NCI-H2029 treated with DMSO at 0.1 percent for 48 hours (cell line): ENCODE measurements at places on chromosomes 12 and 14.

GRCh38 chr14:99892406-99892805 lies 99.2 kb downstream of the EML1 start:
- DNase-seq: no peak

DNA sequence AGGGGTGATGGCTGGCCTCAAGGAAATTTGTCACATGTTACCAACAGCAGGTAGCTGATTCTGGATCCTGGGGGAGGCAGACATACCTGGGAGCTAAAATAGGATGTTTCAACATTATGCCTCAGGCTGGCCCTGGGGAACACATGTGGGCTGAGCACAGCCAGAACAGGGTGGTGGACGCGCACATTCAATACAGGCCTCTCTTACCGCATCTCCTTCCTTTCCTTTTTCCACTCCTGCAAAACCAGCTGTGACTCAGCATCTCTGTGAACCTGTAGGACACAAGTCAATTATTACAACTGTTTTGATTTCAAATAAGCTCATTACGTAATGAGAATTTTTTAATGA lies 61.0 kb downstream of the NT5DC3 start:
- no peak for DNase-seq

- DNase-seq: peak; percentile 96
Measured at GRCh38 chr12:117076410-117077372, 22.5 kb downstream of the TESC start.

DNA sequence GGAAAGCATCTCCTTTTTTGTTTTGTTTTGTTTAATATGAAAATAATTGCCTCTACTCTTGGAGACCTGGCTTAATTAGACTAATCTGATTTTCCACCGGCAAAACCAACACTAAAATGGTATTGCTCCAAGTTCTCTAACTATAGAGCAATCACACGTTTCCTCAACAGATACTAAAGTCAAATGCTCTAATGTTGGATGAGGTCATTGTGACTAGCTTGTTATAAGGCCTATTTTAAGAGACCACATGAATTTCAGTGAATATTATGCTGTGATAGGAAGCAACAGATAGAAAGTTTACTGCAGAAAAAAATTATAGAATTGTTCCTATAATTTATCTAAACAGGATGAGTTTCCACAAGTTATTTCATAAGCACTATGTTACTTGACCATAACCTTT lies 3.3 kb upstream of the CCDC196 start:
- DNase-seq: no peak
